ENCODE measurements at places on chromosomes 12 and 14. TPM values are rescaled to one million over a fixed set of nuclear protein-coding genes. Genes with fewer than 3 reads are reported as not detected.

LALBA gene
- total RNA-seq, result not detected

PLEKHD1 gene
- total RNA-seq, result 0.10 TPM

PGF gene
- total RNA-seq, result 0.35 TPM

TAS2R8 gene
- not detected for total RNA-seq

TPH2 gene
- total RNA-seq, result not detected

GALNT6 gene
- total RNA-seq, result 93.3 TPM

ETNK1 gene
- 24.0 TPM for total RNA-seq

MANSC4 gene
- total RNA-seq, result not detected

TAS2R20 gene
- 7.7 TPM for total RNA-seq

MOAP1 gene
- 51.2 TPM for total RNA-seq

CLEC2B gene
- total RNA-seq, result 0.52 TPM

DCN gene
- total RNA-seq, result 748 TPM

AP5M1 gene
- total RNA-seq, result 73.5 TPM

SLC4A8 gene
- 1.0 TPM for total RNA-seq

PLBD1 gene
- 12.0 TPM for total RNA-seq

EML1 gene
- total RNA-seq, result 69.3 TPM

KCNH3 gene
- total RNA-seq, result 4.3 TPM

CLSTN3 gene
- total RNA-seq, result 34.6 TPM

NGB gene
- 0.35 TPM for total RNA-seq

SERPINA5 gene
- total RNA-seq, result 0.35 TPM

DNAI7 gene
- total RNA-seq, result not detected

PIWIL1 gene
- not detected for total RNA-seq

SERPINA10 gene
- total RNA-seq, result not detected

EMP1 gene
- total RNA-seq, result 110 TPM

NOVA1 gene
- total RNA-seq, result 0.87 TPM
